ENCODE measurements at places on chromosomes 5 and 9.

GRCh38 chr9:36268007-36268427 lies 9.8 kb upstream of the GNE start:
- no peak for DNase-seq

DNA sequence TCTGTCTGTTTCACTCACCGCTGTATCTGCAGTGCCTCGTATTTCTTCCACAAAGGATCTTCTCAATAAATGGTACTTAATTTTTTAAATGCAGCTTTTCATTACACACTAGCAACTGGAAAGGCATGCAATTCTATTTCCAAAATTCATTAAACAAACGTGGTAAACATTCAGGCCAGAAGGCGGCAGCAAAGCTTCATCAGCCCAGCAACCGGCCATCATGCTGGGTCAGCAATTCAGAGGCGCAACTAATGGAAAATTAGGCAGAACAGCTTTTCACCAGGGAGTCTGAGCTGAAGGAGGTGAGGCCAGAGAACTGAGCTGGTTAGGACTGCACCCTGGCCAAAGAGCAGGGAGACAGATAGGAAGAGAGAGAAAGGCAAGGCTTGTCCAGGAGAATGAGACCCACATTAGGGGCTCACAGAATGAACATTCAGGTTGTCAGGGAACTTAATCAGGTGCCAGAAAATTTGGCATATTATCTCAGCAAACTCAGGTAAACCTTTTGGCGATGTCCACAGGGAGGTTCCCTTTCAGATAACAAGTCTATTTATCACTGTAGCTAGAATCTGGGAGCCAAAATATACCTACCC lies 17.7 kb upstream of the RNF180 start:
- no peak for DNase-seq

GRCh38 chr9:20592673-20593072 lies 29.6 kb downstream of the MLLT3 start:
- no peak for DNase-seq

DNA sequence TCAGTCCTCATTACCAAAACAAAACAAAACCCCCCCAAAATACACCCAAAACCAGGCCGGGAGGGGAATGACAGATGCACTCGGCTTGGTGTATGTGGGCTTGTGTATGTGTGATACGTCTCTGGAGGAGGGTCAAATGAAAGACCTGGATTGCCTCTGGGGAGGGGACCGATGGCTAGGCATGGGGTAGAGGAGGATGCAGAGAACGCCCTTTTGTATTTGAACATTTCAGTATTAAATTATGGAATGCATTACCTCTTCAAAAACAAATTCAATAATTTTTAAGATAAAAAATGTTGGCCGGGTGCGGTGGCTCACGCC lies 61.4 kb downstream of the LMX1B start:
- no peak for DNase-seq

GRCh38 chr5:133363807-133364587 lies 248.3 kb downstream of the FSTL4 start:
- DNase-seq, result no peak

DNA sequence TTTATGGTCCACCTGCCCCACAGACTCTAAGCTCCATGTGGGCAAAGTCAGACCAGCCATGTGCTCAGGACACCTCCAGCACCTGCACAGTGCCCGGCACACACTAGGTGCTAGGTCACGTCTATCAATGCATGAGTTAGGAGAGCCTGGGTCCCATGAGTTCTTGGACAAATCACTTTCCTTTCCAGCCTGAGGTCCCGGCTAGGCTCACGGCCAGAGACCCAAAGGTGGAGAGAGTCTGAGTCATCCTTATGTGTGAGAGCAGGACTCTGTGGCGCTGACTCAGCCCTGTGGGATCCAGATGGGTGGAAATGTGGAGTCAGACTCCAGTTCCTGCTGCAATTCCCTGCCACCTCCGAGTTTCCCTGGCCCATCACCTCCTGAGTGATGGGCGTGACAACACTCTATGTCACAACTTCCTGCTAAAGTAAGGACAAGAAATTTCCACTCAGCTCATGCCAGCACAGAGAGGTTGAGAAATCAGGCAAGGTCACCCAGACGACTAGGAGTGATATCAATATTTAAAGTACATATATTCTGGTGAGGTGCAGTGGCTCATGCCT lies 2.5 kb upstream of the ST6GALNAC4 start:
- DNase-seq, result no peak

DNA sequence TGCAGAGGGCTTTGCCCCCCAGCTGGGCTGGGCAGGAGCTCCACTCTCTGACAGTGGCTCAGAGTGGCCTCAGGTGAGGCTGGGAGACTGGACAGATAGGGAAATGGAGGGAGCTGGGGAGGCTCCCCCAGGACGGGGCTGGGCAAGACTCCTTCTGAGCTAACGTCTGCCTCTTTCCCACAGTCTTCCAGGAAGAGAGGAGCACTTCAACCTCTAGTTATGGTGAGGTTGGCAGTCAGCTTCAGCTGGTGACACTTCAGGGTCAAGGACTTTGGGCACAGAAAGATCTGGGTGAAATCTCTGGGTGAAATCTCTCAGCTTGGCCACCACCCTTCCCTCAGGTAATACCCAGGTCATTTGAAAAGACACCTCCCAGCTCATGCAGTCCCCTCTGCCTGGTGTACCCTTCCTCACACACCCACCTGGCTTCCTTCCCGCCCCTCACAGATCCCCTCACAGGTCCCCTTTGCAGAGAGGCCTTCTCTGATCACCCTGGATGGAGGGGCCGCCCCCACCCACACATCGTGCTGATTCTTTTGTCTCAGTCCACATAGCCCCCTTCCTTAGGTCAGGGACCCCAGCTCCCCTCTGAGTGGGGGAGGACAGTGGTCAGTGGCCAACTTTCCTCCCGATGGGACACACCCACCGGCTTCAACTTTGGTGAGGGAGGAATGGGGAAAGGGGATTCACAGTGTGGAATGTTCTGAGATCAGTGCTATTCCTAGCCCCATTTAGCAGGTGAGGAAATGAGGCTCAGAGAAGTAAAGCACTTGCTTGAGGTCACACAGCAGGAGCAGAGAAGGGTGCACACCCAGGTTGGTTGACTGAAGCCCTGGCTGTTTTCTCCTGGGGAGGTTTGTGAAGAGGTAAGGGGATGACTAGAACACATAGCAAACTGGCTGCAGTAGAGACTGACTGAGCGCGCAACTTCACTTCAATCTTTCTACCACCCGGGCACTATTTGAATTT lies 15.8 kb upstream of the NEURL1B start:
- no peak for DNase-seq

GRCh38 chr9:18077941-18078678 lies 395.8 kb upstream of the ADAMTSL1 start:
- no peak for DNase-seq

DNA sequence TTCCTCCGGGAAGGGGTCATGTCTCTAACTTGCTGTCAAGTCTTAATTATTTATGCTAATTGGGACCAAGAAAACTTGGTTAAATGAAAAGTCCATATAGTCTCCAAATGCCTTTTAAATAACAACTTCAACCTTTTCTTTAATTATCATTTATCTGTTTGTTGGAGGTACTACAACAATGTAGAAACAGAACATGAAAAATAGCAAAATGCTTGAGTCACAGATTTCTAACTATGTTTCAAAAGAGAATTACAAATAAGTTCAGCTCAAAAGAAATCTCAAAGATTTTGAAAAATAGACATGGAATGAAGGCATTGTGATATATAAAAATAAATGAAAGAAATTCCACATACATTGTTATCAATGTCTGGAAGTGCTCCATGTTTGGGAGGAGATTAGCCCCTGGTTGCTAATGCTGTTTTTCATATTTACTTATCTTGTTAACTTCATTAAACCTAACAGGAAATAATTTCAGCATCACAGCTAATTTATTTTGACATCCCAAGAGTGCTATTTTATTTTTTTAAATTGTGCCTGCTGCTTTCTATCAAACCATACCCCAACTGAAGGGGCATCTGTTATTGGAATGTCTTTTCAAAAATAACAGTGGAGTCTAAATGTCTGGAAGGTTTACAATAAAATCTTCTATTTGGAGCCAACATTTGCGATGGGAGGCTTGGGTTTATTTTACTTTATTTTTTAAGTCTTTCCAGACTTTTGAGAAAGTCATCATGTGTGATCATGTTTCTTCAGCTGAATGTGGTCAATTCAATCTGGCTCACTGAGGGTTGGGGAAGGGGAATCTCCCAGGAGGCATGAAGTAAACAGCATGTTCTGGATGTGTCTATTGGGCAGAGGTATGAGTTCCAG lies 53.1 kb upstream of the ANKRD55 start:
- DNase-seq, result no peak

DNA sequence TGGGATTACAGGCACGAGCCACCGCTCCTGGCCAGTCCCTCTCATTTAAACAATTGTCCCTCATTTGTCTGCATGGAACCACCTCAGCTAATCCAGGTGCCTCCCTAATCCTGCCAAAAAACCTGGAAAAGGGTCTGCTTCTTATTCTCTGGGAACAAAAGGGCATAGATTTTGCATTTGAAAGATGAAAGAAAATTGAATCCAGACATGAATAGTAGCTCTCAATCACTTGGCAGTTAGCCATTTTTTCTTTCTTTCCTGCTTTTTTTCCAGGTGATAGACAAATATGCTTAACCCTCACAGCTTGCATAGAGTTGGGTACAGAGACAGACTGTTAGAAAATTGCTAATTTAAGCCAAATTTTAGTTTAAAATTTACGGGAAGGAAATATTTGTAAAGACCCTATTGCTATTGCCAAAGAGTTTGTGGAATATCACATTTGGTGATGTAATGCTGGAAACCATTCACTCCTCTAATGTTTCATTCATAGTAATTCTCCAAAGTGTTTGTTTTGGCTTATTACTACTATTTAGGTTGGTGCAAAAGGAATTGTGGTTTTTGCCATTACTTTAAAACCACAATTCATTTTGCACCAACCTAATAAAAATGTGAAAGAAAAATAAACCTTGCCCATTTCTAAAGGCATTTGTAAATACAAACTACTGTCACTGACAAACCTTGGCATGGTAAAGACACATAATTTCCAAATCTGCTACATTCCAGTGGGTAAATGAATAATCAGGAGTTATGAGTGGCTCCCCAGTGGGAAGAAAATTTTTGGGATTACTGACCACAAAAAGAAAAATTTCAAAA lies 80.5 kb upstream of the JAK2 start:
- no peak for DNase-seq

Measured in stimulated activated CD8-positive, alpha-beta memory T cell treated with anti-CD3 and anti-CD28 coated beads, Interleukin-7, amount 100 ng/mL, for 4 hours (primary cell).